CD14-positive monocyte (primary cell): ENCODE measurements at places on chromosomes 4 and X.

- DNase-seq = no peak
Measured at GRCh38 chr4:81227968-81228367, 12.9 kb upstream of the PRKG2 start.

GRCh38 chrX:120238933-120239332, 11.7 kb upstream of the ZBTB33 start:
- no peak for DNase-seq

DNA sequence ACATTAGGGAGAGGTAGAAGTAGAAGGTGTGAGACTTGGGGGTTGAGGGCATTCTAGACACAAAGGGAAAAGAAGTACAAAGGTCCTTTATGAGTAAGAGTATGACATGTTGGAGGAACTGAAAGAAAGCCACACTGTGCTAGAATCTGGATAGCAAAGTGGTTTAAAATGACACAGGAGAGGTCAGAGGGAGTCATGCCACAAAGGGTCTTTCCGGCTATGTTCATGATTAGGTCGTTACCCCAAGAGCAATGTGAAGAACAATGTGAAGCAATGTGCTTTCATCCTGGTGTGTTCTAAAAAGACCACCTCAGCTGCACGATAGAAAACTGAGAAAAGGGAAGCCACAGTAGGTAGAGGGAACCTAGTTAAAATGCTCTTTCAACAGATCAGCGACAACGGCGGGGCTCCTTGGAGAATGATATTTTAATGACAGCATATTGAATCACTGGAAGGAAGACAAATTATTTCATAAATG, 29.2 kb downstream of the SMIM14 start:
- peak; percentile 8 for DNase-seq

- no peak for DNase-seq
Measured at GRCh38 chr4:114497116-114497515, 101.5 kb upstream of the UGT8 start.

DNA sequence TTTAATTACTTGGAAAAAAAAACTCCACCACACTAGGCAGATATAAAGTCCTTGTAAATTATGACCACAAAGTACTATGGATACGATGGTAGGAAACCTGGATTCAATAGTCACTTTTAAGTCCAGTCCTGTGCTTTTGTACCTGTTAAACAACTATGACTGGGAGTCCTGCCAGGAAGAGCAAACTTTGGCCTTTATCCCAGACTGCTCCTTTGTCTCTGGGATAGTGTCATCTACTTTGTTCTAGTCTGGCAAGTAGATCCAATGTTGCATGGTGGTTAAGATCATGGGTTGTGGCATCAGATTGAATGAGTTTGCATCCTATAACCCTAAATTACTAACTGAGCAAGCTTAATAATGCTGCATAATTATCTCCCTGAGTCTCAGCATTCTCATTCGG, 175.3 kb upstream of the FGF13 start:
- DNase-seq = no peak

GRCh38 chr4:139299536-139299935, 1.8 kb upstream of the NAA15 start:
- DNase-seq = no peak

DNA sequence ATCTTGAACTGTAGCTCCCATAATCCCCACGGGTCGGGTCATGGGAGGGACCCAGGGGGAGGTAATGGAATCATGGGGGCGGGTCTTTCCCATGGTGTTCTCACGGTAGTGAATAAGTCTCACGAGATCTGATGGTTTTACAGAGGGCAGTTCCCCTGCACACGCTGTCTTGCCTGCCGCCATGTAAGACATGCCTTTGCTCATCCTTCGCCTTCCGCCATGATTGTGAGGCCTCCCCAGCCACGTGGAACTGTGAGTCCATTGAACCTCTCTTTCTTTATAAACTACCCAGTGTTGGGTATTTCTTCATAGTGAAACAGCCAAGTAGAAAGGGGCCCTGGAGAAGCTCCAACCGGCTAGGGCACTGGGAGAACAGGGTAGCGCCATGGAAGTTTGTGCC, 12.3 kb downstream of the CTAG1A start:
- no peak for DNase-seq

GRCh38 chr4:117893207-117893606, 141.1 kb upstream of the NDST3 start:
- no peak for DNase-seq

GRCh38 chrX:152639426-152639825, 1.7 kb downstream of the GABRQ start:
- no peak for DNase-seq
